ENCODE measurements at places on chromosomes 6 and 20.

DNA sequence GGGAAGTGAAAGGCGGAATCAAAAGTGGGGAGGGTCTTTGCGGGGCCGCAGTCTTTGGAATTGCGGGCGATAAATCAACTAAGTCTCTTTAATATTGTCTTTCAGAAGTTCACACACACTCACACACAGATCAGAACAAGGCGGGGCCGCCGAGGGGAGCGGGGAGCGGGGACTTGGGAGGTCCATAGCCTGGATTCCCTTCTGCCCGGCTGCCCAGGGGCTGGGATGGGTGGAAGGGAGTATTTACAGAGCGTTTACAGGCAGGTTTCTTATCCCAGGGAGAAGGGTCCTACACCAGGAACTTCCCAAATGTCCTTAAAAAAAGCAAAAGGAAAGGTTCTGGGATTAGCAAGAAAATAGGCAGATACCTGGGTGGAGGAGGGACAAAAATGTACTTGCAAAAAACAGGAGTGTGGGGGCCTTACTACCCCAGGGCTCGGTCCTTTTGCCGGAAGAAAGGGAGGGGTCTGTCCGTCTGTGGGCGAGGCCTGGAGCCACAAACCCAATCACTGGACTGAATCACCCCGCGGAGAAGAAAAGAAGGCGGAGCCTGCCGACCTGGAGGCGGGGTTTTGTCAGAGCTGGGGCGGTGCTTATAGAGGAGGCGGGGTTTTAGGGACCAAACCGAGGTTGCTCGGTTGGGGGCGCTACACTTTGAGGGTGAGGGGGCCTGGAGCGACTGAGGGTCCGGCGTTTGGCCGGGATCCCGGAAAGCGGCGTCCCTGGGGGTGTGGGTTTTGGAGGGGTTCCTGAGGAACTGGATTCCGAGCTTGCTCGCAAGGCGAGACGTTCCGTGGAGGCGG, 3.2 kb downstream of the PRRT1 start:
- DNase-seq: no peak

- no peak for DNase-seq
These were observed 190.4 kb upstream of the ARG1 start for GRCh38 chr6:131382631-131383030.

- DNase-seq: peak; percentile 3
These were observed 215.4 kb upstream of the DEFB112 start for GRCh38 chr6:50264995-50265571.

DNA sequence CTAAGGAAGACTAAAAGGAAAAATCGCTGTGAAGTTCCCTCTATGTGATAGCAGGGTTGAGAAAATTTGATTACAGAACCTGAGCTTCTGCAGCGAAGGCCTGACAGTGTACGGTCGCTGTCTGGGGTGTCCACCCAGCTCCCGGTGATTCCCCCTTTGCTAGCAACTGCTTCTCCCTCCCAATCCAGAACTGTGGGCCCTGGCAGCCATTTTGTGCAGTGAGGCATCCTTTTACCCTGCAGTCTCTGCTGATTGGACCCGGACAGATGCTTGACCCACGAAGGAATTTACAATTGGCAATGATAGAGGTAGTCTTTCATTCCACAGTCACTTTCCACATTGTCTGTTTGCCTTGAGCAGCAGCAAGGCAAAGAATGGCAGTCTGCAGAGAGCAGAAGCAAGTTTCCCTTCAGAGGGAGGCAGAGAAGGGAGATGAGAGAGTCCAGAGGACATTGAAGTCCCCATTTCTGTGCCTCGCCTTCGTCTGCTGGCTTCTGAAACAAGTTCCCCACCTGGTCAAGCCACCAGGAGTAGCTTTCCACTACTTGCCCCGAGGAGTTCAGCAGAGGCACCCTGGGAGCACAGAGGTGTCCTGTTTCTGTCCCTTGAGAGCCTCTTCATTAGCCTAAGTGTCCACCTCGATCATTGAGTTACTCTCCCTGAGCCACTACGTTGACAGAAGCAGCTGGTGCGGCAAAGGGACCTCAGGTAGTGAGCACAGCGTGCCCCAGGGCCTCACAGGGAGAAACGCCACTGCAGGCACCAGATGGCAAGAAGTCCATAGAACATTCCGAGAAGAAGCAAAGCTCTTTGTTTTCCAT, 370.3 kb downstream of the NRN1 start:
- DNase-seq: no peak

DNA sequence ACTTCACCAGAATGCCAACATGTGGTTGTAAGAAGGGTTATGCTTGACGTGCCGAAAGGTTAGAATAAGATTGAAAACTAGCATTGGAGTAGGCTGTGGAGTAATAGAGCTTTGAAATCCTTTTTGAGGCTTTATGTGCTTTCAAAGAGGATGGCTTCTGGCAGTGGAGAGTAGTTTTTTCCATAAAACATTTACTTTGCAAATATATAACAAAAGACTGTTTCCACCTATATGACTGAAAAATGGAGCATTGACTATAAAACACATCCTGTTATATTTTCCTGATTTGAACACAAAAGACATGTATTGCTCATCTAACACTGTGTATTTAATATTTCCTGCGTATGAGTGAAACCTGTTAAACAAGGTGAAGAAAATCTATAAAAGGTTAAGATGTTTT, 38.8 kb downstream of the ZFAND3 start:
- no peak for DNase-seq

GRCh38 chr20:15576411-15576810, 996.8 kb downstream of the KIF16B start:
- DNase-seq: no peak

GRCh38 chr20:1396702-1397101, 3.8 kb upstream of the FKBP1A start:
- DNase-seq: no peak

GRCh38 chr6:5525209-5525608, 263.9 kb downstream of the FARS2 start:
- no peak for DNase-seq

DNA sequence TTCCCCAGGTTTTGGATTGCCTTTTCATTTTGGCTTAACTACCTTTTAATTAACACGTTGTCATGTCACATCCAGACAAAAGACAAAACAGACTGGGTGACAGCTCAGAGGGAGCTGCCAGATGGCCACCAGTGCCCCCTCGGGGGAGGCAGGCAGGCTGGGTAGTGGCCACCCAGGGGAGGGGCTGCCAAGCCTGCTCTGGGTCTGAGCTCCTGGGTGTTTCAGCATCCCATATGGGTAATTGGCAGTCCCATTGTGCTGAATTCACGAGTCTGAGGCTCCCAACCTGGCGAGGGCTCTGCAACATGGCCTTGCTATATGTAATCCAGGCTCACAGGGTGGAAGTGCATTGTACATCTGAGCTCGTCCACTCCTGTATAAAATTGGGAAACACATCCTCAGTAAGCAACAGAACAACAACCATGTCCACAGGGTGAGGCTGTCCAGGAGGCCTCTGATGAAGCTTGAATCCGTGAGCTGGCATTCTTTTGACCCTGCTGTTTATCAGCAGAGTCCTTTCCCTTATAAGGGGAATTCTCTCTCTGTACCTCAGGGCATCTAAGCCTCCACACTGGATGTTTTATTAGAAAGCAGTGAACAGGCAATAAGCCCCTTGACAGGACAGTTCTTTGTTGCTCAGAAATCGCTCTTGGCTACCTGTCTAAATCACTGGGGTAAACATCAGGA, 111.7 kb upstream of the SLC22A23 start:
- DNase-seq: no peak

DNA sequence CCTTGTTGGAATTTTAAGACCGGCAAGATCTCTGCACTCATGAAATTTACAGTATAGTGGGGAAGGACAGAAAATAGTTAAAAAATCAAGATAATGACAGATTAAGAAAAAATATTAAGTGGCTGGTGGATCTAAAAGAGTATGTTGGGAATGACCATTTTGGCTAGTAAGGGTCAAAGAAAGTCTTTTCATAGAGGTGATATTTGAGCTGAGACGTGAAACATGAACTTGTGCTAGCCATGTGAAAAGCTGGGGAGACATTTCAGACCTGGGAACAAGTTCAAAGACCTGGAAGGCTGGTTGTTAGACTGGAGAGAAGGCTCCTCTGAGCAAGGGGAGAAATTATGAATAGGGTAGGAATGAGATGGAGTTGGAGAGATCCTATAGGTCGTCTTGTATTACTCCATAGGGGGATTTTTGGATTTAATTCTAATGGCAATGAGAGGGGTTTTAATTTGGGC, 4.7 kb downstream of the BICRAL start:
- DNase-seq: no peak

DNA sequence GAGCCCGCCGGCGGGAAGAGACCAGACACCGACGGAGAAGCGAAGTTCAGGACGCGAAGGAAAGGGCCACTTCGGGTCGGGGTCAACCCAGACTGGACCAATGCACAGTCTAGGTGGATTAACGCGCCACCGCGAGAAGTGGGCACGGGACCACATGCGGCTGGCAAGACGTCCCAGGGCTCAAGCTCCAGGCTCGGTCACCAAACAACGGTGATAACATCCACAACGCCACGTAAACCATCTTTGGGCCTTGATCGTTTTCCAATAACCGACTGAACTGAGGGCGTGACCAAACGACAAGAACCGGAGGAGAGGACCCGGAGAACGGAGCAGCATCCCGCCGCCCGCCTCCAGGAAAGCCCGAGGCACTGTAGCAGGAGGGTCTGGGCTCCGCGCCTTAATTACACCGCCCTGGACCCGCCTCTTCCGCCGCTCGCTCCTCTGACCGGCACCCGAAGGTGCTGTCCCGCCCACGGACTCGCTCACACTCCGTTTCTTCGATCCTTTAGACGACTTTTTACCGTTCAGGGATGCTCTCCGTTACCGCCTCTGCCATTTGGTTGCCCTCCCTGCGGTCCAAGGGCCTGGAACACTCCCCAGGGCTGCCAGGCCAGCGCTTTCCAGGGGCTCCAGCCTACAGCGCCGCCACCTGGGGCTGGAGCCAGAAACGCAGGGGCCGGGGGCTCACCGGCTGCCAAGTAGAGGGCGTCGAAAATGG, 44.1 kb downstream of the DPPA5 start:
- DNase-seq: peak; percentile 65

DNA sequence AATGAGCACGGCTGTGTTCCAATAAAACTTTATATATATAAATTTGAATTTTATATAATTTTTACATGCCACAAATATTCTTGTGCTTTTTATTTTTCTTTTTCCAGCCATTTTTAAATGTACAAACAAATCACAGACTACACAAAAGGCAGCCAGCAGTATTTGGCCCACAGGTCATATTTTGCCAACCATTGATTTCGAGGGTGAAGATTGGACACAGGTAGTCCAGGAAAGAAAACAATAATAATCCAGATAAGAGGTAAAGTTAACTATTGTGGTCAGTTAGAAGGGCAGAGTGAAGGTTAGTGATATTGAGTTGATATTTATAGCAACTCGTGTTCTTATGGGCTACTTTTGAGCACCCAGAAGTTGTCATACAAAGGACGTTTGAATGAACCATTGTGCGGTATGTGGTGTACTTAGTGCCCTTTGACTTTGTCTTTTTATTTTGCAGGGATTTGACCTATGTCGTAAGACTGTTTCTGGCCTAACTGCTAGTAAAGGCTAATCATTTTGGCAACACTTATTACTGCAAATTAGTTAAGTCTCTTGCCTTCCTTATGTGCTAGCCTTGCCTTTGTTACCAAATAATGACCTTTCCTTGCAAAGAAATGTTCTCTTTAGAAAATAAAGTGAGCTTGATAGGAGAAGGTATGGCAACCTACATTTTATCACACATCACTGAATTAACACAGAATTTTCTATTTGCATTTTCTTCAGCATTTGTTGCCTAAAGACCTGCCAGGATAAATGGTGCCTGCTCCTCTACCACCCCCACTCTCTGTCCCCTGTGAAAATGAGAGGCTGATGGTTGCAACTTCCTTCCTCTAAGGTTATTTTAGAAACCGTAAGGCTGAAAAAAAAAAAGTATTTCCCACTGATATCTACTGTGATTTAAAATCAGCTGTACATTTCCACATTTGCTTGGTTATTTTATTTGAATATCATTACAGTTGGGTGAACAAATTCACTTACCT, 493.9 kb upstream of the SOX4 start:
- no peak for DNase-seq

DNA sequence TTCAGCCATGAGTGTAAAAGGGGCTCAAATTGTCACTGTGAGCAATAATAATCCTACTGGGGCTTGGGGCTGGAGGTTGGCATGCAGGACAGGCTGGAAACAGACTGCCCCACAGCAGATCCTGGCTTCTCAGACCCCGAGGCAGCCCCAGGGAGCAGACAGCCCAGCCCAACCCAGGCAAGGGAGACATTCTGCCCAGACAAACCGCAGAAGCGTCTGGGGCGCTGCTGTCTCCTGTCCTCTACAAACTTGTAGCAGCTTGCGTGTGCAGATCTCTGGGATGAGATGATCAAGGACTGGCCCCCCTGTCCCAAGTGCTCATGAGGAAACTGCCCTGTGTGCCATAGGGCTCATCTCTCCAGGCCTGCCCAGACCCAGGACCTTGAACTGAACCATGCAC, 84.6 kb downstream of the MAFB start:
- no peak for DNase-seq

DNA sequence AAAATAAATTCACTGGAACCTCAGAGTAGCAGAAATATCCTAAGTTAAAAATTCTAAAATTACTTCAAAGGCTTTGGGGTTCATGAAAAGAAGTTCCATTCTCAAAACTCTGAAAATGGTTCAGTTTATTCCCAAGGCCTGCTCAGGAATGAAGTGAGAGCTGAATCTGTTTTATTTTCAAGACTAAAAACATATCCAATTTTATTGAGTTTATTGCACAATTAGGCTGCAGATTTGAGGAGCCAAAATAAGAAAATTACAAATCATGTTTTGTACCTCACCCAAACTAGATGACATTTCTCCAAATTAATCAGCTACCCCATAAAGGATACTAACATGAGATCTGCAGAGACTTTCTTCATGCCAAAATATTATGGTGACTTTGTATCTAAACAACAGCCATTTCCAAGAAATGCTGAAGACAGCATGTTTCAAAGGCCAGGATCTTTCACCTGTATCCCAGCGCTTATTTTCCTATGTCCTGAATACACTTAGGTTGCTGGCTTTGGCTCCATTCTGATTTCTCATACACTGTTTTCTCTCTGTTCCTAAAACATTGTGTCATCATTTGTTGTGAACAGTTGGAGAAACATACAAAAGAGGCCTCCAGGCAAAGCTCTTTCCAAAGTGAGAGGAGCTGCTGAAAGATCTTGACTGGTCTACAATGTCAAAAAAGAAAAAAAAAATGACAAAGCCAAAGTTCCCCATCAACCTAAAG, 85.7 kb upstream of the F13A1 start:
- no peak for DNase-seq

- DNase-seq: no peak
These were observed 47.0 kb upstream of the GCLC start for GRCh38 chr6:53591873-53592272.
